ENCODE measurements at places on chromosomes 11 and 22. TPM values are rescaled to one million over a fixed set of nuclear protein-coding genes. Genes with fewer than 3 reads are reported as not detected.

DNA sequence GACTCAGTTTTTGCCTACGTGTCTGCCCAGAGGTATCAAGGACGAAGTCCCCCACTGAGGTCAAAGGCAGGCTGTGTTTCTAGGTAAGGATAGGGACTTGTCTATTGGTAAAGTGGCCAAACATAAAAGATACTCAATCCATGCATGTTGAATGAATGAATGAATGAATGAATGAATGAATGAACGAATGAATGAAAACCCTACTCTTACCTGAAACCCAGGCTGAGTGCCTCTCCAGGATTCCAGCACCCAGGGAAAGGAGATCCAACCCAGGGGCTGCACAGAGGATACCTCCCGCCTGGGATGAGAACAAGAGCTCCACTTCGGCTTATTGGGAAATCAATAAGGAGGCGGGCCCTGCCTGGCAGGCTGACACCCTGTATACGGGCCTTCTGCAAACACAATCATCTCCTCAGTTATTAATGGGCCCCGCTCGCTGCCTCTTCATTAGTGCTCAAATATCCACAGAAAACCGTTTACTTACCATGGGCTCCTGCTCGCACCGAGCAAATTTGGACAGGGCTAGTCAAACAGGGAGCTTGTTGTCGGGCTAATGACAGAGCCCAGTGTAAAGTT lies 177.4 kb downstream of the BUD13 start:
- DNase-seq: no peak

GRCh38 chr11:133659538-133660201 lies 127.4 kb upstream of the OPCML start:
- no peak for DNase-seq

- DNase-seq: no peak
Measured at GRCh38 chr22:27624705-27625104, 176.9 kb downstream of the MN1 start.

DNA sequence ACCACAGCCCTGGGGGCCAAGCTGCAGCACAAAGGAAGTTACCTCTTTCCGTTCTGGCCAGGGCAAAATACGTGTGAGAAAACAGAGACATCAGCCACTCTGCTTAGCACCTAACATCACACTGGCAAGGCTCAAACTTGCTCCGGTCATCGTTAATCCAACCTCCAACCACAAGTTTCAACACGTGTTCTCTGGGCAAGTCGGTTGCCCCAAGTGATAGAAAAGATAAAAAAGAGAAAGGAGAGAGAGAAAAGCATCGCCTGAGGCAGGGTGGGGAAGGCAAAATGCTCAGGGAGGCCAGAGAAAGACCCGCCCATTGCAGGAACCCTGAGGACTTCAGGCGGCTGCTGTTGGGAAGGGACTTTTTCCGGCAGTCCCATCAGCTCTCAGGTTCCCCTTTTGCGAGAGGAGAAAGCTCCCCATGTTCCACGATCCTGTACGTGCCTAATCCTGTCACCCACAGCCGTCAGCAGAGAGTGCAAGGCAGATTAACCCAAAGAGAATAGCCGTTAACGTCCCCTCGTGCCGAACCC lies 18.5 kb upstream of the B4GALNT4 start:
- DNase-seq: no peak

DNA sequence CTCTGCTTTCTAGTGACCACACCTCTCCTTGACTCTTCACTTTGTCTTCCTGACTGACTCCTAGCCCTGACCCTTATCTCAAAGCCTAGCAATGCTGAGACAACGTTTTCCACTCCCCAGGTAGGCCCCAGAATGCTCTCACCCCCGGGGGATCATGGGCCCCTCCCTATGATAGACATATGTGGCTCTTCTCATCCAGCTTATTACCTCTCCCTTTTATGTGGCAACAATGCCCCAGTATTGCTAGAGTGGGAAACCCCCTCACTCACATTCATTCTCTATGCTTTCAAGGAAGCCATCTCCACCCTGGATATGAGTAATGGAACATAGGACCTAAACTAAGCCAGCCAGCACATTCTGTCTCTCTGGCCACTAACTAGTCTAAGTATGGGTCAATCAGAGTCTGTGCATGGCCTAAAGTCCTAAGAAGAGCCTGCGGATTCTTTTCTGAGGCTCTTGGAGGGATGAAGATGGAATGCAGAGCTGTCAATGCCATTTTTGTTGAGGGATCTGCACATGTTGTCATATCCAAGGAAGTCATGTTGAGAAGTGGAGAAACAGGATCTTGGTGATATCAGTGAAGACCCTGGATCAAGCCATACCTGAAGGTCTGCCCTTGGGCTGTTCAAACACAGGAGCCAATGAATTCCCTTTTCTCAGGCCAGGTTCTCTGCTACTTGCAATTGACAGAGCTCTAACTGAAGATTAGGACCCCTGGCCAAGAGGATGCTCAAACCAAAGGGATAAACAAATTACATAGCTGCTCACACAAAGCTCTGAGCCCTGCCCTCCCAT lies 79.8 kb upstream of the GRK3 start:
- DNase-seq: no peak

DNA sequence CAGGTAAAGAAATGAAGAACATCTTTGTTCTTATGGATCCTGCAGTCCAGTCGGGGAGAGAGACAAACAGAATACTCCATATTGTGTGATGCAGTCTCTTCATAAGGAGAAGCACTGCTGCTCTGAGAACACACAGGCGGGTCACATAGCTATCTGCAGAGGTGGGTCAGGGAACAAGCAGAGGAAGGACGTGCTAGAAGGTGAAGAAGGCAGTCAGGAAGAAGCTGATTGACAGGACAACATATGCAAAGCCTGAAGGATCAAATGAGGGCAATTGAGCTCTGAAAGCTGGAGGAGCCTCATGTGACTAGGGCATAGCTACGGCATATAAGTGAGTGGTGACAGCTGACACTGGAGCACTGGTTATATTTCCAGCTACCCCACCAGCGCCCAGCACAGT lies 122.5 kb downstream of the OPCML start:
- DNase-seq: no peak

GRCh38 chr22:19514831-19515565 lies 9.2 kb downstream of the CLDN5 start:
- peak; percentile 57 for DNase-seq

GRCh38 chr11:73416786-73417185 lies 40.6 kb downstream of the RELT start:
- no peak for DNase-seq

DNA sequence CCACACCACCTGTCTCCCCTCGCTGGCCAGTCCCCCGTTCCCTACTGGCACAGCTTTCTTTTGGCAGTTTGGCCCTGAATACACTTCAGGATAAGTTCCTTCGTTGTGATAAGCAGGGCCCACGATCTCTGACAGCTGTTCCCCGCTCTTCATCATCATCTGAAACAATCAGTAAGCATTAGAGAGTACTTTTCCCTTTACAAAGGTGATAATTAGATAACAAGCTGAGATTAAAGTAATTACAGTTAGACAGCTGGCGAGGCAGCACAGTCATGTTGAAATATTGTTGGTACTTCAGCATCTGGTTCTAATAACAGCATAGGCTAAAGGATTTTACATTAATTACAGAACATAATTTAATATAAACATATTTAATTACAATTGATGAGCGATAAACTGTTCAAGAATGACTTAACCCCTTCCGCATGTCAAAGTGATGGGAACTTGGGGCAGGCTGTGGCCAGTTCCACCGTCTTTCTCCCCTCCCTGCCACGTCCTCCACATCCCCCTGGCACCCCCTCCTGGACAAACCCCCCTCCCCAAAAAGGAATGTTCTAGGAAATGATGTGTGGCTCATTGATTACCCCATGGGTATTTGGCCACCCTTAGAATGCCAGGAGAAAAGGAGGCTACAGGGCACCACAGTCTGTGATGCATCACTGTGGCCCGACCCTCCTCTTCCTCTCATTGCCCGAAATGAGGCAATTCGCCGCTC lies 134.9 kb downstream of the RCN1 start:
- DNase-seq: peak; percentile 25

DNA sequence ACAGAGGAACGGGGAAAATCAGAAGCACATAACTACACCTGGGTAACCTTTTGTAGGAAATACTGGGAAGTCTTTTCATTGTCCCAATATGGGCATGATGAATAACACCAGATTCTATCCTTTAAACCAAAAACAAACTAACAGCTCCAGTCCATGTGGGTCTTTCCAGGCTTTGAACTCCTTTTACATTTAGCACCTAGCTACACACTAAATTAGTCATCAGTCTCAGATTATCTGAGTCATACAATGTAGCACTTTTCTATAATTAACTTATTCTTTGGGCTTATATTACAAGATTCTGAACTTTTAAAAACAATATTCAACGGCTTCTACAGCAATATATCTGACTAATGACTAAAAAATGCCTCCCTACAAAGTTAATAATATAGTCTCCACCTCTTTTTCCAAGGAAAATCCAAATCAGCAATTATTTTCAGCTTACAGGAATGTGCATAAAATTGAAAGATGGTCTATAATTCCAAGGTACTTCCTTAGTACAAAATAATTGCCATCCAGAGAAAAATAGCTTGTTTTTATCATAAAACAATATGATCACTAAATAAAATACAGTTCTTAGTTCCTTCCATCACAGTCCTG lies 26.3 kb downstream of the STK33 start:
- no peak for DNase-seq

DNA sequence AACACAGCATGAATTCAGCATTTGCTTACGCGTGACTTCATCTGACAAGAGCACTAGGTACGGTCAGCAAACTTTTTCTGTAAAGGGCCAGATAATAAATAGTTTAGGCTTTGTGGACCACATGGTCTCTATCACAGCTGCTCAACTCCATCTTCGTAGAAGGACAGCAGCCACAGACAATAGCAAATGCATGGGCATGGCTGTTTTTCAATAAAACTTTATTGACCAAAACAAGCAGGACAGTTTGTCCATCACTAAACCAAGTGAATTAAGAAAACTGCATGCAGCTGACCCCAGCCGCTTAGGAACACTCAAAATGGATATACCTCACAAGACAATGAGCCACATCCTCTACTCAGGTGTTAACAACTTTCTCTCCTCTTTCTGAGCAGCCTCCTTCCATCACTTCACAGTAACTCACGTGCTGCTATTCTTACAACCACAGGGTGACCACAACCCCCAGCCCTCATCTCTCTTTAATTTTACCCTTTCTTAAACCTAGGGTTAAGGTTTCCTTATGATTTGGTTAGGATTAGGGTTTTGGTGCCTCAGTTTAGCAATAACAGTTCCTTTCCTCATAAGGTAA lies 22.7 kb upstream of the ARHGAP32 start:
- no peak for DNase-seq

- peak; percentile 98 for DNase-seq
Measured at GRCh38 chr11:67428052-67429001, at the start of gene RPS6KB2. Gene RPS6KB2, plus strand, starts transcription at chr11:67428494. Its CDS starts 52 bp downstream, at chr11:67428546.

DNA sequence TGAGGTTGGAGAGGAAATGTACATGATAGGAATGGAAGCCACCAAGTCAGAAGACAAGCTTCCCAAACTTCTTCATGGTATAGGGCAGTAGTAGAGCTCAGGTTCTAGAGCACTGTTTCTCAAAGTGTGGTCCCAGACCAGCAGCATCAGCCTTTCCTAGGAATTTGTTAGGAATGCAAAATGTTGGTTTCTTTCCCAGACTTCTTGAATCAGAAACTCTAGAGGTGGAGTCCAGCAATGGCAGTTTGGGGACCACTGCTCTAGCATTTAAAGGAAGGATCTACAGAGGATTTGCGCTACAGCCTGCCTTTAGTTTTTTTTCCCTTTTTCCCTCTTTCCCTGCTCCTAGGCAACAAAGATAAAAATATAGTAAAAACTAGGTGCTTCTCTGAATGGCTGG lies 17.0 kb upstream of the MMP12 start:
- no peak for DNase-seq

- DNase-seq: no peak
Measured at GRCh38 chr11:126884594-126884993, 116.0 kb downstream of the KIRREL3 start.

GRCh38 chr22:31187627-31188026 lies 24.5 kb upstream of the LIMK2 start:
- no peak for DNase-seq

GRCh38 chr11:4804280-4804679 lies at the start of gene OR52R1:
Gene OR52R1, minus strand, starts transcription at chr11:4804380. Its CDS starts 0 bp downstream, at chr11:4804380.
- no peak for DNase-seq

DNA sequence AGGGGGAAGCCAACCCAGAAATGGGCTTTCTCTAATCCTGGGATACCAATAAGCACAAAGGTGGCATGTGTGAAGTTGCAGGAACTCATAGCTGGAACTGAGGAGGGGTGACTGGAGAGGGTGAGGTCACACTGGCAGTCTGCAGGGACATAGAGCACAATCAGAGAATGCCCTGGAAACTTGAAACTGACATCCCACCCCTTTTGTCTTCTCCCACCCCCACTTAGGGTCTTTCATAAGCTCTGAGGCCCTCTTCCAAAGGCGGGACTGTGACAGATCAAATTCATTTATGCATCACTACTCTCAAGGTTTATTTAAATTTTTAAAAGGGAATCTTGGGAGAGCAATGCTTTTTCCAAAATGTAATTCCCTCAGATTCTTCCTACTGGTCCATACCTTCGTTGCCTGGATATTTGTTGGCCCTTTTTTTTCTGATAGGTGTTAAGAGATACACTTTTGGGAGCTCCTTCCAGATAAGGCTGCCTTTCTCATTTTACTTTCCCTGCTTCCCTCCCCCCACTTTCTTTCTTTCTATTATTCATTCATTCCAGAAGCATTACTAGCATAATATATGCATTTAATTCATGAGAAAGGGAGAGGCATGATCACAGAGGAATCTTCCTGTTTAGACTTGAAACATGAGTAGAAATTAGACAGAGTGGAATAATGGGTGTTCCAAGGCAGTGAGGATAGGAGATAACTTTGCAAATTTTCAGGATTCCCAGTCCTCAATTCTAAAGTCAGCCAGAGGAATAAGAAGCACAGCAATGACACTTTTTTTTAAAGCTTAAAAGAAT lies 14.8 kb downstream of the OR51E2 start:
- no peak for DNase-seq

DNA sequence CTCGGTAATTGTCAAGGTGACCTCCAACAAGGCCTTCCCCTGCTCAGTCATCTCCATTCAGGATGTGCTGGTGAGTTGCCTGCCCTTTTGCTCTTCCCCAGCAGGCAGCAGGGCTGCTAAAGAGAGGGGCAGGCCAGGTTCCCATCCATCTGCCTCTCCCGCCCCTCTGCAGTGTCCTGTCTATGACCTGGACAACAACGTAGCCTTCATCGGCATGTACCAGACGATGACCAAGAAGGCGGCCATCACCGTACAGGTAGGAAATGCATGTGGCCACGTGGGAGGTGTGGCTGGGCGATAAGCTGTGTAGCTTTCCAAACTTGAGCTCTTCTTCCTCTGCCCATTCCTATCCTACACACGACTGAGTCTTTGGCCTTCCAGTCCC lies 4.0 kb downstream of the SIDT2 start:
- peak; percentile 52 for DNase-seq

GRCh38 chr11:2269601-2270321 lies 627 bp downstream of the ASCL2 start:
- peak; percentile 82 for DNase-seq

Gene OR4A15
- not detected for total RNA-seq

Gene CXCR5
- total RNA-seq: not detected

Gene PRR5L
- total RNA-seq: 10.7 TPM

Gene A4GALT
- total RNA-seq: 20.2 TPM

Gene MGAT3
- 47.0 TPM for total RNA-seq

Gene OR8J1
- total RNA-seq: not detected

Gene ACR
- 0.19 TPM for total RNA-seq
